NCI-H1417 (cell line): ENCODE measurements at places on chromosomes 1 and 21.

- DNase-seq = no peak
Measured at GRCh38 chr1:30748699-30749401, 8.7 kb downstream of the LAPTM5 start.

GRCh38 chr1:1232208-1232795, at the start of gene B3GALT6:
Gene B3GALT6, plus strand, starts transcription at chr1:1232237. Its CDS starts 42 bp downstream, at chr1:1232279.
- peak; percentile 64 for DNase-seq

GRCh38 chr1:3270403-3271245, 183.8 kb upstream of the ARHGEF16 start:
- no peak for DNase-seq

DNA sequence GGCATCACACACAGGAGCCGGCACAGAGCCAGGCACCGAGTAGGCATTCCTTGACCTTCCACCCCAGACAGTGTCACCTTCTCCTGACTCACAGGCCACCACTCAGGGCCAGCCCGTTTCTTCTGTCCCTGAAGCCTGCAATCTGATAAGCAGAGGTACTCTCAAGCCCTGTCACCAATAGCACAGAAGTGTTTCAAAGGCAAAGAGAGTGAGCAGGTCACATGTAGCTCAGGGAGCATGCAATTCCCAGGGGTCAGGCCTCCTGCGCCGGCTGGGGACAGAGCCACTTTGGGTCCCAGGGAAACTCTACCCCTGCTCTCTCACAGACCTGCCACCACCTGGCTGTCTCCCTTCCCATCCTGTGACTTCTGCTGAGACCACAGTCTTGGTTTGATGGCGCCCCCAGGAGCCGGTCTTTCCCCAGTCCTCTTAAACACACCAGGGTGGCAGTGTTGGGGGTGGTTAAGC, 13.2 kb downstream of the CAPN9 start:
- DNase-seq = no peak

DNA sequence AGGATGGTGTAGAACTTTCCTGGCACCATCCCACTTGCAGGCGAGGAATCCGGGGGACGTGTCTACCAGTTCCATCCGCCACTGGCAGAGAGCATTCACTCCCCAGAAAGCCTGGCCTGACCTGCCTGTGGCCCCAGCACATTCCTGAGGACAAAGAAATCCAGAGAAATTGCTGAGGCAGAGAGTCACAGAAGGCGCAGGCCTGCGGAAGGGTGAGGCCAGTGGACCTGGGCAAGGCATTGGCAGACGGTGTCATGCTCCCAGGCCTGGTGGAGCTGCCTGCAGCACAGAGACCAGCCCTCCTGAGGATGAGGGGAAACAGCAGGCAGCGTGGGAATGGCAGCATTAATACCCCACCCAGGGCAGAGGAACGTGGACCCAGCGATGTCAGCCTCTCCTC, 81.2 kb upstream of the F3 start:
- DNase-seq = no peak
